AG04449 (cell line): ENCODE measurements at places on chromosomes 2 and 18.

DNA sequence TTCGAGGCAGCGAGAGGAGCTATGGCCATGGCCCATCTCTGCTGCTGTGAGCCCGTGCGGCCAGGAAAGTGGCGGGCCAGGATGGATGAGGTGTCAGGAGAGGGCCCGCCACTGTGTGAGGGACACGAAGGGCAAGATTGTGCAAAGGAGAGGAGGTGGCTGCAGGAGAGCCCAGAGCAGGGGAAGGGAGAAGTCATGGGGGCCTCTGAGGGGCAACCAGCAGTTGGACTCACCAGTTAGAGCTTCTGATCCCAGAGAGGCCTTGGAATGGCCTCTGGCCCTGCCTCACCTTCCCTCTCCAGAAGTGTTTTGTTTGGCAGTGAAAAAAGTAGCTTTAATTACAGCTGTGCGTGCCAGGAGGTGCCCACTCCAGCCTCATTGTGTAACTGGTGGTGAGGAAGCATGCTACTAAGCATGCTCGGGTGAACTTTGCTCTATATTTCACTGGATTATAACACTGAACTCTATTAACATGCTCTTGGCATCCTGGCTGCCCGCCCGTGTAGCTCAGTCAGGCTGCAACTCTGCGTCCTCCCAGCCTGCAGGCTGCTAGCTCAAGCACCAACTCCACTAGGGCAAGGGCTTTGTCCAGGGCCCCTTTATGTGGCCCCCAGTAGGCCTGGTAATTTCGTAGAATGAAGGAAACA lies 34.2 kb downstream of the IMPA2 start:
- DNase-seq, result no peak

GRCh38 chr2:5677133-5677532 lies 15.1 kb upstream of the SOX11 start:
- DNase-seq, result no peak

- DNase-seq, result no peak
Observed at GRCh38 chr2:156867201-156867600, 390.3 kb upstream of the GALNT5 start.

- DNase-seq, result no peak
Observed at GRCh38 chr18:29104227-29104626, 927.3 kb upstream of the CDH2 start.

GRCh38 chr18:73670524-73670923 lies 477.1 kb downstream of the FBXO15 start:
- DNase-seq, result no peak

- DNase-seq, result no peak
Observed at GRCh38 chr2:177466337-177467195, 74.0 kb downstream of the AGPS start.

DNA sequence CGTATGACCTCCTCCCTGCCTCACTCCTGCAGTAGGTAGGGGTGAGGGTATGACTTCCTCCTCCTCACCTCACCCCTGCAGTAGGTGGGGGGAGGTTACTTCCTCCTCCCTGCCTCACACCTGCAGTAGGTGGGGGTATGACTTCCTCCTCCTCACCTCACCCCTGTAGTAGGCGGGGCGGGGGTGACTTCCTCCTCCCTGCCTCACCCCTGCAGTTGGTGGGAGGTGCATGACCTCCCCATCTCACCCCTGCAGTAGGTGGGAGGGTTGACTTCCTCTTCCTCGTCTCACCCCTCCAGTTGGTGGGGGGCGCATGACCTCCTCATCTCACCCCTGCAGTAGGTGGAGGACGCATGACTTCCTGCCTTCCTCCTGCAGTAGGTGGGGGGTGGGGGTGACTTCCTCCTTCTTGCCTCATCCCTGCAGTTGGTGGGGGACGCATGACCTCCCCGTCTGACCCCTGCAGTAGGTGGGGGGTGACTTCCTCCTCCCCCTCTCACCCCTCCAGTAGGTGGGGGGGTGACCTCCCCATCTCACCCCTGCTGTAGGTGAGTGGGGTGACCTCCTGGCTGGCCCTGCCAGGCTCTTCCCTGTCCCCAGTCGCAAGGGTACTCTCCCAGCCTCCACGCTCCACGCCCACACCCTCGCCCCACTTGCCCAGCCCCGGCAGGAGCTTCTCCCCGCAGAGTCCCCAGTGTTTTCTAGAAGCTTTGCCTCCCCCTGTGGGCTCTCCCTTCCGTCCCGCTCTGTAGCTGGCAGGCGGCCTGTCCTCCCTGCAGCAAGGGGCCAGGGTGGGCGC lies 39.3 kb downstream of the TSHZ1 start:
- DNase-seq, result no peak

DNA sequence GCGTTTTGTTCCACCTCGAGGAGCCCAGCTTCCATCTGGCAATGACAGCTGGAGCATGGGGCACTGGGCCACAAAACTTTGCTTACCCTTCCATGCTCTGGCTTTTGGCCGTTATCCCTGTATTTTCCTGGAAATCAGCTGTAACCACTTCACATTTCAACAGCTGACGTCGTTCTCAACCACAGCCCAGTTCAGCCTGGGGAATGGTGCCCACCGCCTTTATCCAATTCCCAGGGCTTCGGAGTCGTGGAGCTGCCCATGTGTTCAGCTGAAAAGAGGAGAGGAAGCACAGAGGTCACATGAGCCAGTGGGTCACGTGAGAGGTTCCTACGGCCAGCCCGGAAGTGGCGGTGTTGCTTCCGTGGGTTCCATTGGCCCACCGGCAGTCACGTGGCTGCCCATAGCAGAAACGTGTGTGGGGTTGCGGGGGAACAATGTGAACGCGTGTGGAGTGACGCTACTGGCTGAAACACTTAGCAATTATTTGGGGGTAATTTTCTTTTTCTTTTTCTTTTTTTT lies 16.7 kb upstream of the EDAR start:
- DNase-seq, result no peak

GRCh38 chr2:163665051-163665450 lies 70.8 kb downstream of the FIGN start:
- no peak for DNase-seq

DNA sequence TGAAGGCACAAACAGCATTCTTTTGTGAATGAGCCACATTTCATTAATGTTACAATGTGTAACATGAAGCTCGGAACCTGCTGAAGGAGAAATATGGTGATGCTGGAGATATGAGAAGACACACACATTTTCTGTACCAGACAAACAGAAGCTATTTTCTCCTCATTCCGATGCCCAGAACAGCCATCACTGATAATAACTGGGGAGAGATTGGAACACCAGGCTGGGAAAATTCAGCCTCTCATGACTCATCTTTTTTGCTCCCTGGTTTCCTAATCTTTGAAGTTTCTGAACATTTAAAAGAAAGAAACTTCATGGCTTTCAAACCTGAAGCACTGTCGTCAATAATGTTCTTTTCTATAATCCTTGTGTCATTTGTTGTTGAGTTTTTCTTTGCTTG lies 110.9 kb downstream of the LYPD6 start:
- no peak for DNase-seq

- DNase-seq, result no peak
Observed at GRCh38 chr2:14475994-14476393, 156.5 kb upstream of the LRATD1 start.

DNA sequence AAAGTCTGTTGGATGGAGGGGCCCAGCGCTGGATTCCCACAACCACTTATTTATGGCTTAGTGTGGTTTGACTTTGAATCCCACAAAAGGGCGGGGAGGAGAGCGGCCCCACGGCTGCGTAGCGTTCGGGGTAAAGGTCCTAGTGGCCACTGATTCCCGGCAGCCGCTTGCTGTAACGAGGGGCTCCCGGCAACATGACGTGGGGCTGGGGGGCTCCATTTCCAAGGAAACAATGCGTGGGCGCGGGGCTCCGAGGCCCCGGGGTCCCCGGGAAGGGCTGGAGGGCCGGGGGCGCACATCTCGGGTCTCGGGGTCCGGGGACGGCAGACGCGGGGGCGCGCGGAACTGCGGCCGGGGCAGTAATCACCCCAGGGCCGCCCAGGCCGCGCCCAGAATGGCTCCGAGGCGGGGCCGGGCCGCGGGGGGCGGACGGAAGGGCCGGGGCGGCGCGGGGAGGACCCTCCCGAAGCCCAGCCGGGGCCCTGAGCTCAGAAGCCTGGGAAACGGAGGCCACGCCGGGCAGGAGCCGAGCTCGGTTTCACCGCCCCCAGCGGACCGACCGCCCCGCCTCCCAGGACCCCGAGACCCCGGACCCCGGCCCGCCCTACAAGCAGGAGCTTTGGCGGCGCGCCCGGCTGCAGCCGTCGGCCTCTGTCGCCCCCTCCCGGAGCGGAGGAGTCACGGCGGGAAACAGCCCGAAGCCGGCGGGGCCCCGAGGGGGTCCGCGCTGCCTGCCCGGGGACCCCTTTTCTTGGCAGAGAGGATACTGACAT lies 11.9 kb upstream of the MLPH start:
- no peak for DNase-seq

DNA sequence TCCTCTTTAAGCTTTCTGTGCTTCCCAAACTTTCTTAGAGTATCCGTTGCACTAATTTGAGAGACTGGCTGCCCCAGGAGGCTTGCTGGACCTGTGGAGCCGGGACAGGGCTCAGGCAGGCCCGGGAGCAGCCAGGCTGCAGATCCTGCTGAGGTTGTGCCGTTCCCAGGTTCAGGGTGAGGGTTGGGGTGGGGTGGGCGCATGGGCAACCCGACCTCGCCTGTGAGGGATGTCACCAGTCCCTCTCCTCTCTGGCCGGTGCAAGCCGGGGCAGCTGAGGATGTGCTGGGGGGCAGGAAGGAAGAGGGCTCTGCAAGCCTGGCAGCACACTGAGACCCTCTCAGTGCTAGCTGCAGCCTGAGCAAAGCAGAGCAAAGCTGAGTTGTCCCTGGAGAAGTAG lies 57.6 kb downstream of the DYSF start:
- no peak for DNase-seq

DNA sequence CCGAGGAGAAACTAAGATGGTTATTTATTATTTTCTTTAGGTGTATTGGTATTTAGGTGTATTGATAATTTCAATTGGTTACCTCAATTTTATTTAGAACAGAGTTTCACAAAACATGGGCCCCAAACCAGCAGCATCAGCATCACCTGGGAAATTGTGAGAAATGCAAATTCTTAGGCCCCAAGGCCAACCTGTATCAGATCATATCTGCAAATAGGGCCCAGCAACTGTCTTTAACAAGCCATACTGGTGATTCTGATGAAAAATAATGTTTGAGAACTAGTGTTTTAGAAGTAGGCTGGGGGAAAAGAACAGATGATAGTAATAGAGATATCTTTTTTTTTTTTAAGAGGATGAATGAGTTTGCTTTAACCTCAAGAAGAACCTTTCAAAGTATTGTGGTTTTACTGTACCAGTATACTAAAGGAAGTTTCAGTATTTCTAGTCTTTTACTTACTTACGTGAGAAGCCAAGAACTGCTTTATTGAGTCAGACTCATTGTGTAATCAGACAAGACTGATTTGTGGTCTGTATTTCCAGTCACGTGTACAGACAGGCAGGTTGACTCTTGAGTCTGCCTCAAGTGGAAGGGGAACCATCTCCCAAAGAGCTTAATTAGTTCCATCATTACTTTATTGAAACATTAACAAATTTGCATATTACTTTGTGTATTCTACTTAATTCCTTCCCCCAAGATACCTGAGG lies 60.4 kb upstream of the GAREM1 start:
- no peak for DNase-seq

DNA sequence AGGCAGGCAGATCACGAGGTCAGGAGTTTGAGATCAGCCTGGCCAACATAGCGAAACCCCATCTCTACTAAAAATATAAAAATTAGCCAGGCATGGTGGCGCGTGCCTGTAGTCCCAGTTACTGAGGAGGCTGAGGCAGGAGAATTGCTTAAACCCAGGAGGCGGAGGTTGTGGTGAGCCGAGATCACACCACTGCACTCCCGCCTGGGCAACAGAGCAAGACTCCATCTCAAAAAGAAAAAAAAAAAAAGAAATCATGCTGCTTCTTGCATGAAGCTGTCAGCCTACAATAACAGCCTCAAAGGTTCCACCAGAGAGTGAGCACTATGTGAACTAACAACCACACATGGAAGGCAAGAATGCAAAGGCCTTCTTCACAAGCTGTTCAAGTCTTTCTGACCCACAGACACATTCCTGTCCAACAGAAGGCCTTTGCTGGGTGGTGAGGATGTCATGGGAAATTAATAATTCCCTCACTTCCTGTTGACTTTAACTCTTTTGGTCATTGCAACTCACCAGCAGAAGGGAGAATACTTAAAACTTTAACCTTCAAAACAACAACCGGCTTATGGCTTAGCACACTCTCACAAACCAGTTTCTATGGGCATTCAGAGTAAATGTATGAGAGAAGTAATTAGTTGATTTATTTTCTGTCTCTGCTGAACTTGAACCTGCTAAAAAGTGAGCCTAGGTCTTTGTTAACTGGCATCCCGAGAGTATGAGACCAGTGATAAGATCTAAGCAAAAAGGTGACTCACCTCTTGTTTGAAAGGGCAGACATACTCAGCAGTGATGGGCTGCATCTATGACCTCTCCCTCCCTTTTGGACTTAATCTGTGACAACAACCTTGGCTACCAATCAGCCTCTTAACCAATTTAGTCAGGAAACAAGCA lies 11.8 kb downstream of the PLEKHM3 start:
- peak; percentile 28 for DNase-seq

GRCh38 chr2:70046534-70046933 lies 40.7 kb upstream of the PCBP1 start:
- no peak for DNase-seq

DNA sequence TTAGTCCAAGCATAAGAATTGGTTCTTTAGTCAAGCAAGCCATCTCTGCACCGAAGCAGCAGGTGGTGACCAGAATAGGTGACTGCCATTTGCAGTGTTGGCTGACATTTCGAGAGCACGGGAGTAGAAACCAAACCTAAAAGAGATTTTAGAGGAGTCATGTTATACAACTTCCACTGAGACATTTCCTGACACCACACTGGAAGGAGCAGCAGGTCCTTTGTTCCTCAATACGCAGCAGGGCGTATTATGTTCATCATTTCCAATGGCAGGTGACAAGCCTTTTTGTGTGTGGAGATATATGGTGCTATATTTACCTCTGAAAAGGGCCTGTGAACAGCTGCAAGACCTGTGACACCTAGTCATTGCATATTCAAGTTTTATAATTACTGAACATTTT lies 418.8 kb upstream of the NETO1 start:
- DNase-seq, result no peak

GRCh38 chr2:131659168-131659572 lies 131.5 kb downstream of the CCDC74A start:
- DNase-seq, result no peak

DNA sequence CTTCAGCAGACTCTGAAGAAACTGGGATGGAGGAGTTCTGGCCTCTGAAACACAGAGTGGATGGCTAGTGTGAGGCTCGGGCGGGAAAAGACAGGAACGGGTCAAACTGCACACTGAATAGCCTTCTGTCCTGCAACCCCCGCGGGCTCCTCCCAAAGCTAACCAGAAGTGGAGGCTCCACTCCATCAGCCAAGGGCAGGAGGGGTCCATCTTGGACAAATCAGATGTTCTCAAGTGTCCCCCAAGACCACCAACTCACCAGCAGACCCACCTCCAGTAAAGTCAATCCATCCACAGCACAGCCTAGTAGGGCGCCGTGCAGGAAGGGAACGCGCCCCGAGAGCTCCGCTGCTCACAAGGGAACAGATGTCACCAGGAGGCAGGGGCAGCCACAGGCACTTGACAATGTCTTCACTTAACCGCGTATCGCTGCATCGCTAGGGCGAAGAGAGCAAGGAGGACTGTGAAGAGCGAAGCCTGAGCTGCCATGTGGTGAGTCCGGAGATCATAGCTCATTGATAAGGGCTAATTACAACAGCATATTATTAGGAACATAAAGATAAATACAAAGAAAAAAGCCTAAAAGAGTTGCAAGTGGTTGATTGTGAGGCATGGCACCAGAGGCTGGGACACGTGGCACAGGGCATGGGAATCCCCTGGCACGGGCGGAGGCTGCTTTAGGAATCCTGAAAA lies 494.6 kb upstream of the MYT1L start:
- no peak for DNase-seq
